SHP77 treated with DMSO at 0.1 percent for 48 hours (cell line): ENCODE measurements at places on chromosomes 12 and 14.

DNA sequence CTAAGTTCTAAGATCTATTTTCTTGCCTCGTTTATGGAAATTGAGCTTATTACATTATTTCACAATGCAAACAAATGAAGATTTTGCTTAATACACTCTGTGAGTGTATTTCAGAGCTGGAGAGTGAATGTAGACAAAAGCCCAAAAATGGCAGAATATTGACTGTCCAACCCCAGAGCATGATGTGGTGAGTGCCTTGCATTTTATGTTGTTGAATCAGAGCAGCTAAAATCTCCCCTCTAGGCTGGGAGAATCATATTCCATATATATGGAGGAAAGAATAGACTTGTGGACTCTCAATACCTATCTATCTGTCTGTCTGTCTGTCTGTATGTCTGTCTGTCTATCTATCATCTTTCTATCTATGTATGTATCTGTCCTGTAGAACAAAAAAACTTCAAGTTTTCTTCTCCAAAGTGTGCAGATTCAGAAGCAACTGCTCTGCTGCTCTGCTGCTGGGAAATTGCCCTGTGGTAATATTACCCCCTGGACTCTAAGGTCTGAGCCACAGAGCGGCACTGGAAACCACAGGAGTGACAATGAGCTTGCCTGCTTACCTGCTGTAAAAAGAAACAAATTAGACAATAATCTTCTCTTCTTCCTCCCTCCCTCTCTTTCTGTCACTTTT lies 209.4 kb upstream of the PRICKLE1 start:
- DNase-seq, result no peak

DNA sequence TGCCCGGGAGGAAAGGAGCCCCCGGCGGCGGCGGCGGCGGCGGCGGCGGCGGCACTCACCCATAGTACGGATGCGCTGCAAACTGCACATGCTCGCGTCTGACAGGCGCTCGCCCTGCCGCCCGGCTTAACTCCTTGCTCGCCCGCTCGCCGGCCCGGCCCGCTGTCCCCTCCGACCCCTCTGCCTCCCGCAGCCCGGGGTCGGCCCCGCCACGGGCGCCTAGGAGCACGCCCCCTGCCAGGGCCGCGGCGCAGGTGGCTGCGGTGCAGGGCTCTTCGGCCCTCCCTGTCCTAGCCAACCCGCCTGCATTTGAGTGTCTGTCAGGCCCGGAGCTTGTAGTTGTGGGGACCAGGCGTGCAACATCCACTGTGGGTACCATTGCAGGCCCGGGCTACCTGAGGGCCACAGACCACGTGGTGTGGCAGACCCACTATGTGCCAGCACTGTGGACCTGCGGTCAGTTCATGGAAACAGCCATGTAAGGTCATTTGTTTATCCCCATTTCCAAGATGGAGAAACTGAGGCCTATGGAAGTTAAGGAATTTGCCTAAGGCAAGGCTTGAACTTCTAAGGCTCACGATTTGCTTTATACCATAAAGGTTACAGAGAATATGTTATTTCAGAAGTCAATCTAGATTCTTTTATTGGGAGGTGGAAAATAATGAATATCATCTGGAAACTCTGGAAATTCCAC lies 17.6 kb upstream of the PLEKHH1 start:
- DNase-seq, result no peak

DNA sequence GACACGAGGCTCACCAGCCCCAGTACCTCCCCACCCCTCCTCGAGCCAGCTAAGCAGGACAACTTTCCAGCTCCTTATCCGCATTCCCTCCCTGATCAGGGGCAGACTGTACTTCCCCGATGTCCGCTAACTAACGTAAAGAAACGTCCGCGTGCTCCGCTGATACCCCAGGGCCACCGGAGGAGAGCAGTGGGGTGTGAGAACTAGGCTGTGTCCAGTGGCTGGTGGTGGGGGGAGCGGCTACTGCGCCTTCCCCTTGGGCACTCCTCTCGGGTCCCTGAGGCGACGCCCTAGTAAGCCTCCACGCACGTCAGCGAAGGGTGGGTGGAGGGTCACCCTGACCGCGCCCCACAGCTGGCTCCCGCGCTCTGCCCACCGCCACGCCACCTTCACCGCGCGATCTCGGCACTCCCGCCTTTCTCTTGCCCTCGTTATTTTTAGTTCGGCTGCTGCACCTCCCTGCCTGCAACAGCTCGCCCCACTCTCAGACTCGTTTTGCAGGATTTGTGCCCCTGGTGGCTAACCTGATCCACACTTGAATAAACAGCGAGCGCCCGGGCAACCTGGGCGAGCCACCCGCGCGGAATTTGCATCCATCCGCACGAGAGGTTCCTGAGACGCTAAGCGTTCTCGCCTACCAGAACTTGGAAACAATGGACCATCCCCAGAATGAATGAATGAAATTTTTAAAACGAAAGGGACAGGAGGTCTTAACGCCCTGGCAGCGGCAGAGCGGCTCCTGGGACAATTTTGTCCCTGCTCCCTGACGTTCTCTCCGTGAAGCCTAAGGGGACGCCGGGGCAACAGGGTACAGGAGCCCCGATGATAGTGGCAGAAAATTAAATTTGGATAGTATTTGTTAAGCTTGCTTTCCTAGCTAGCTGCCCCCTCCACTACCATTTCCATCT lies 6.9 kb upstream of the BMP4 start:
- no peak for DNase-seq

DNA sequence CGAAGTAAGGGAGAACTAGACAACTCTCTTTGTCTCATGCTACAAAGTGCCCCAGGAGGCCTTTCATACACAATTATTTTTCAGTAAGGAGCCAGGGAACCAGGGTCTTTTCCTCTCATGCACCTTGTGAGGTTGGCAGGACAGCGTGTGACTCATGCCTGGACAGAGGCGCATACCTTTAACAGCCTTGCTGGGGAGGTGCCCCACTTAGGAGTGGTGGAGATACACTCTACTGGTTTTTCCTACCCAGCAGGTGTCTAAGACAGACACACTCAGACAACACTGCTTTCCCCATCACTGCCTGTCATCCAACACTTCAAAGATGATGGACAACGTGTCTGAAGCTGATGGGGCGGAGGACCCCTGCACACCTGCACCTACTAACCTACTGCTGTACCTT lies 49.1 kb downstream of the B4GALNT3 start:
- DNase-seq, result no peak

- no peak for DNase-seq
These were observed 13.5 kb downstream of the ISCA2 start for GRCh38 chr14:74507085-74507484.

DNA sequence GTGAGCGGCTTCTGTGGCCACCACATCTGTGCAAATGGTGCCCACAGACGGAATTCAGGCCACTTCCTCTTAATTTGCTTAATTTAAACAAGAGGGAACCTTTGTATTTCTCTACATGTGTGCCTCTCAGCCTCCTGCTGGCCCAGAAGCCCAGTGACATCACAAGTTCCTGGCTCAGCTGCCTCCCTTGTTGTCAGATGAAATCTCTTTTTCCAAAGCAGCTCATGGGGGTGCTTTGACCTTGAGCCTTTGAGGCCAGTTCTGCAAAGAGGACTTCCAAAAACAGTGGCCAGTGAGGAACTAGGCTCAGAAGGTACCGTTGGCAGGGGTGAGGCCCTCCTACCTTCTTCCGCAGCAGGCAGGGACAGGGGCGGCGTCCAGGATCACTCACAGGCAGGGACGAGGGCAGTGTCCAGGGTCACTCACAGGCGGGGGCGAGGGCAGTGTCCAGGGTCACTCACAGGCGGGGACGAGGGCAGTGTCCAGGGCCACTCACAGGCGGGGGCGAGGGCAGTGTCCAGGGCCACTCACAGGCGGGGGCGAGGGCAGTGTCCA lies 35.0 kb upstream of the GALNT9 start:
- no peak for DNase-seq

DNA sequence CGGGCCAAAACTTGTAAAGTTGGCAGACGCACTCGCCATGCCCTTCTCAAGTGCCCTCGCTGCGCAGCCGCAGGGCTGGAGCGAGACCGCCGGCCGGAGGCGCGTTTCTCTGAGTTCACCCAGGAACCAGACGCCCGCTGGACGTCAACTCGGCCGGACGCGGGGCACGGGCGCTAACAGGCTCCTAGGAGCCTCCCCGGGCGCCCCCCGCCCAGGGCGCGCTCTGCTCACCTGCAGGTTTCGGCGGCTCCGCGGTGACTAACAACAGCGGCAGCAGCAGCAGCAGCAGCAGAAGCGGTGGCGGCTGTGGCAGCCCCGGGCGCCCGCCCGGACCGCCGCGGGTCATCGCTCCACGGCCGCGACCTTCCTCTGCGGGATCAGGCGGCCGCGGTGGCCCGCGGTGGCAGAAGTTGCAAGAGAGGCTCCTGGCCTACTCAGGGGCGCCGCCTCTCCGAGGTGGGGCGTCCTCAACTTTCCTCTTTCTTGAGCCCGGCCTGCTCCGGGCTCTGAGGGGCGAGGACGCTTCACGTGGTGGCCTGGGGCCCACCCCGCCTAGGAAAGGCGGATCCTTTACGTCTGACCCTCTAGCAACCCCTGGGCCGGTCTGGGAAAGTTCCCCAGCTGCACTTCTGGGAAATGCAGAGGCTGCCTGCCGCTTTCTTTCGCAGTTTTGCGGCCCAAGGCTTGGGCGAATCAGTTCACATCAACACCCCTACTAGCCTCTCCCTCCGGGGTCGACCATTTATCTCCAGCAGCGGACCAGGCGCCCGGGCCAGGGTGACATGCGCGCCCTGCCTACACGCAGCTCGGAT lies at the start of gene PLBD1:
TSS of gene PLBD1 (minus strand) at position 533 of the 812 bp plus-strand sequence. CDS start at position 346, 187 bp downstream.
- no peak for DNase-seq

DNA sequence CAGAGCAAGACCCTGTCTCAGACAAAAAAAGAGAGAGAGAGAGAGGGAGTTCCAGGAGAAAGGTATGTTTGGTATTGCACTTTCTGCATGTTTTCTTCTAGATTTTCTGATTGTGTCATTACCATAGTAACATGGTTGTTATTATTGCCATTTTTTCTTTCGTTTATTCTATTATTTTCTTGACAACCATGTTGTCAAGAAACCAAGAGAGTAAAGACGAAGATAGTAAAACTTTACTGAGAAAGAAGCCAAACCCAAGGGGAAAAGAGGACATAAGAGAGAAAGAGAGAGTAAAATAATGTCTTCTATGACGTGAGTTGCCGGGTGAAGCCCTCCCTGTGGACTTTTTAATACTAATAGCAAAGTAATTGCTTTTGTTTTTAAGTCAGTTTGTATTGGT lies 1186.0 kb upstream of the SEL1L start:
- DNase-seq, result no peak

DNA sequence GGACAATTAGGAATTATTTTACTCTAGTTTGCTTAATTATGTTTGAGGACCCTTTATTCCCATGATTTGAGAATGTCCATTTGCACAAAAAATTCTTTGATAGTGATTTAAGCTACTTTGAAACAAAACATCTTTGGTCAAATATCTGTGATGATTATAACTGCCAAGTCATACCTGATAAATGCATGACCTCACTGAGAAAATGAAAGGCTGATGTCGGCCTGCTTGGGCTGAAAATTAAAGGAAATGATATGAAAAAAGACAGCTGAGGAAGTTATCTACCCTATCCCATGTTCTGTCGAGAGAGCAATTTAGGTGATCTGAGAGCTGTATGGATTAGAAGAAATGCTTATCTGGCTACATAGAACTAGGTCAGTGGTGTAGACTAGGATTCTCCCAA lies 43.6 kb downstream of the ATL1 start:
- DNase-seq, result no peak

DNA sequence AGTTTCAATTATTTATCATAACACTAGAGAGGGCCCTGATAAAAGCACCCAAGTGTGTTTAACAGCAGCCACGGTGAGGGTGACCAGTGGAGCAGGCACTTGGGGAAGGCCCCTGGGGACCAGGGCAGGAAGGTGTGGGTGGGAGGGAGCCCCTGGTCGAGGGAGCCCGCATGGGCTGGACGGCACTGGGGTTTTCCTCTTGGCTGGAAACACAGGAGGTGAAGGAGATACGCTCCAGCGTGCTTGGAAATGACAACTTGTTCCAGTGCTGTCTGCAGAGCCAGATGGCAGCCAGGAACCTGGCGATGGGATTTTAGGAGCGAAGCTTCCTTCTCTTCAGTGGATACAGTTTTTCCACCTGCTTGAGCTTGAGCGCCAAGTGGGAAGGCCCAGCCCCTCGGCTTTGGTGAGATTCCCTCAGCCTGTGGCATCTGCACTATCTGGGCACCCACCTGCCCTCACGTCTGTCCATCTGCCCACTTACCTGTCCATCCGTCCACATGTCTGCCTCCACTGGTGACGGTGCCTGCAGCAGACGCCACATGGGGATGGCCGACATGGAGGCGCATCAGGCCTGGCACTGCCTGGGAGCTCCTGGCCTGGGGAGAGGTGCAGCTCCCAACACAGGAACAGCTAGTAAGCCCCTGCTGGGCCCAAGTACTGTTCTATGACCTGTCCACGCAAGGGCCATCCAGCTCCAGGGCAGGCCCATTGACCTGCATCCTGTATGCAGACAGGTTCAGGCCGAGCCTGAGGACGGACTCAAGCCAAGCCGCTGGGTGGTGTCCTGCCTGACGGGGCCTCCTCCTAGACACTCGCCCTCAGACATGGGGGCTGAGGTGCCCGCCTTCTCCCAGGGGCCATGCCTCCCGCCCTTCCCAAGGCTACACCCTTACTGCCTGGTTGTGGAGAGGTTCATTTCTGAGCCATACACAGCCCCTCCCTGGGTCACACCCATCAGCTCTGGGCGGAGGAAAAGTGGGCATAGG lies 192.2 kb upstream of the C14orf180 start:
- no peak for DNase-seq

DNA sequence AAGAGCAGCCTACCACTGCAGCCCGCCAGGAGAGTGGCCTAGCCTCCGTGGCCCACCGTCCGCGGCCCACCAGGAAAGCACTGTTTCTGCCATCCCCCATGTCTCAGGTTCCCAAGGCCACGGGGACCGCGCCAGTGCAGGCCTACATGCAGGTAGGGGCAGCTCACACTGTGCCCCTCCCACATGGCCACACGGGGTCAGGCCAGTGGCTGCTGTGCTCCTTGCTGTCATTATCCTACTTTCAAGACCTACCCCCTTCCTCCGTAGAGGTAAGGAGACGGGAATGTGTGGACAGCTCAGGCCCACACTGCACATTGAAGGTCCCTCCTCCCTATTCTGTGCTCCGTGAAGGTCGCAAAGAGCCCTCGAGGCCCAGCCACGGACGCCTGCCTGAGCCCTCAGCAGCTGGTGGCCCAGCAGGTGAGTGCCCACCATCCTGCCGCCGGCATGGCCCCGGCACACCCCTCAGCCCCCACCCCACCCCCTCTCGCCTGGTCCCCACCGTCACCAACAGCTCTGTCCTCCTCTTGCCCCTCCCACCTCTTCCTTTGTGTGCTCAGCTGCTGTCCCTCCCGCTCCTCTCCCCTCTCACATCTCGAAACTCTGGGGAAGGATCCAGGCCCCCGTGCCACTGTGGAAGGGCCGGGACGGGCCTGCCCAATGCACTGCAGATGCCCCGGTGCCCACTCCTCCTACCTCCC lies 10.0 kb downstream of the DDX51 start:
- peak; percentile 71 for DNase-seq
